ENCODE measurements at places on chromosomes 12 and 14.
A peak's percentile ranks its signal among the peaks of the same experiment; 100 is the strongest.

GRCh38 chr14:33943096-33943883, 7.6 kb downstream of the EGLN3 start:
- DNase-seq: no peak

- no peak for DNase-seq
These were observed 74.9 kb downstream of the NTF3 start for GRCh38 chr12:5506821-5507231.

- DNase-seq: no peak
These were observed 10.0 kb downstream of the PGF start for GRCh38 chr14:74945261-74945851.

- no peak for DNase-seq
These were observed 55.2 kb downstream of the ERO1A start for GRCh38 chr14:52640137-52640536.

- no peak for DNase-seq
These were observed 39.3 kb upstream of the FRMD6 start for GRCh38 chr14:51612449-51612848.

GRCh38 chr14:91482263-91483013, 27.7 kb downstream of the PPP4R3A start:
- DNase-seq: peak; percentile 39

GRCh38 chr14:102565331-102565887, 27.0 kb upstream of the RCOR1 start:
- DNase-seq: no peak

GRCh38 chr12:79895071-79895470, 39.8 kb downstream of the PPP1R12A start:
- DNase-seq: no peak

DNA sequence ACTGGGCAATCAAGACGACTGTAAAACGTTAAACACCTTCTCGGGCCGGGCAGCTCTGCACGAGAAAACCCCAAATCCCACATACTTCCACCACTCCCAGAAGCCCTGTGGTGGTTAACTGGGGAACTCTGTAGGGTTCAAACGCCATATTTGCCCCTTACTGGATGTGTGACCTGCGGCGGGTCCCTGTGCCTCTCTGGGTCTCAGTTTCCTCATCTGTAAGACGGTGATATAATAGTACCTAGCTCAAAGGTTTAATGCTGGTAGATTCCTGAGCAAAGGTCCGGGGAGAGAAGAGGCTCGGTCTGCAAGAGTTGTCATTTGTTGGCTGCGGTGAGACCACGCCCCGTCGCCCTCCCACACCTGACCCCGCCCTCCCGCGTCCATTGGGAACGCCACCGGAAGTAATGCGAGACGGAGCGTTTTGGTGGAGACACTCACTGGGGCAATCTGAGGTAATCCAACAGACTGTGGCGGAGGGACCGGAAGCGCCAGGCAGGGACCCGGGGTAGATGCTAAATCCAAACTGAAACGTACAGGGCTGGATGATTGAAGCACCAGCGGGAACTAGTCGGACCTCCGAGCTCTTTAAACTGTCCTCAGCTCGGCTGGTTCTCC, 661 bp upstream of the OGFOD2 start:
- DNase-seq: peak; percentile 93

- no peak for DNase-seq
These were observed 711.9 kb upstream of the TMEM132C start for GRCh38 chr12:127555071-127555470.
